Activated gamma-delta T cell (primary cell): ENCODE measurements at places on chromosomes 3 and 15.

GRCh38 chr15:56739964-56740640, 6.8 kb upstream of the ZNF280D start:
- DNase-seq: no peak

DNA sequence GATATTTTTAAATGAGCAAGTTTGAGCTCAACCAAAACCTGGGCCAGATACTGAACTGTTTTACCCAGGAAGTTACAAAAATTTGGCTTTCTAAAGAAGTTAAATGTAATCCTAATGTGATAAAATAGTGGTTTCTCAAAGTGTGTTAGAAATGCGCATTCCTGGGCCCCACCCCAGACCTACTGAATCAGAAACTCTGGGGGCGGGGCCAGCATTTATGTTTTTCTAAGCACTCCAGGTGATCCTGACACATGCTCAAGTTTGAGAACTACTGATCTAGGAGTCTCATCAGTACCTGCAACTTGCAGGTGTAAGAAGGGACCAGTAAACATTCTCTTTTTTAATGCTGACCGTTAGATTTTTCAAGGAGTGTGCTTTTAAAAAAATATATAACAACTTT, 190.6 kb downstream of the VPS13C start:
- no peak for DNase-seq

DNA sequence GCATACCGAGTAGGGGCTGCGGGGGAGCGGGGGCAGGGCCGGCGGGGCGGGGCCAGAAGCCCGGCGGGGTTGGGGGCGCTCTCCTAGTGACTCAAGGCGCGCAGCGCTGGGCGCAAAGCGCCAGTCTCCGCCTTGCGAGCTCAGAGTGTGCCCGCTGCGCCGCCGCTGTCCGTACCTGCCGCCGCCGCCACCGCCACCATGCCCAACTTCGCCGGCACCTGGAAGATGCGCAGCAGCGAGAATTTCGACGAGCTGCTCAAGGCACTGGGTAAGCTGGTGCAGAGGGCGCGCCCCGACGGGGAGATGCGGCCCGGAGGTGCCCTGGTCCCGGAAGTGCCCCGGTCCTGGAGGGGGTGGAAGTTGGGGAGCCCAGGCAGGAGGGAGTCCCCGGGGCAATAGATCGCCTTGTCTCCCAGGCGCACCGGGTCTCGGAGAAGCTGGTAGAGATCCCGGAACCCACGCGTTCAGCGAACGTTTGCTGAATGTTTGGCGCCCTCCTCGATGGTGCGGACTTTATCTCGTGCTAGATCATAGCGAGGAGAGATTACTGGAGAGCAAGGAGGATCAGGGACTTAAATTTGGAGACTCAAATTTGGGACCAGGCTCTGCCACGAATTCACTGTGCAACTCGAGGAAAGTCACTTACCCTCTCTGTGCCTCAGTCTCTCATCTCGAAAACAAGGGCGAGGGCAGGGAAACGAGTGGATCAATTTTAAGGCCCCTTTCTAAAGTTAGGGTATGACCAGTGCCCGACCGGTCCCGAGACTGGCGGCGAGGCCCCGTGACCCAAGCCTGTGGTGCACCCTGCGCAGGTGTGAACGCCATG, at the start of gene CRABP1:
Gene CRABP1 (plus strand): TSS at position 123 of the 826 bp plus-strand sequence. CDS start 76 bp downstream, at position 199.
- DNase-seq: no peak

- no peak for DNase-seq
Measured at GRCh38 chr3:139772539-139773500, 95.0 kb upstream of the NMNAT3 start.

- DNase-seq: no peak
Measured at GRCh38 chr3:62777130-62777529, 98.1 kb downstream of the CADPS start.

DNA sequence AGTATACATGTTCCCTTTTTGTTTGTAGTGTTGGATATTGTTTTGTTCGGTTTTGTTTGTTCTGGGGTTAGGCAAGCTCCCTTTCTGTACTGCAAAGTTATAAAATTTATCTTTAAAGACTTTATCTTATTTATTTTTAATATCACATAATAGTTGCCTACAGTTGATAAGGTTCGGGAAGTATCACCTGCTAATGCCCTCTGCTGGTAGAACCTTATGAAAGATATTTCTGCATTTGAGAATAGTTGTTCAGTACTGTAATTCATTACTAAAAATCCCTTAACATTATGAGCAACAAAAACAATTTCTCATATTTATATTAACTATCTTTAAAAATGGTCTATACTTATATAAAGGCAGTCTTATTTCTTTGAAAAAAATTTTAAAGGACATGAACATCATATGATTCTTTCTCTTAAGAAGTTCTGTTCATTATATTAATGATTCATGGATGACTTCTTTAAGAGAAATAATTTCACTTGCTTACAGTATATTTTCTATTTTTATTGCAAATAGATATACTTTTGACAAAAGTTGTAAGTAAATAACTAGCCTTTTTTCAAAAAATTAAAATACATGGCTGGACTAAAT, 1126.8 kb downstream of the SI start:
- DNase-seq: no peak
